C1 segment of cervical spinal cord (tissue), 14 donors: ENCODE measurements at places on chromosomes 12 and 14.

- DNase-seq, result no peak
Measured at GRCh38 chr12:85825746-85826145, 10.5 kb downstream of the RASSF9 start.

GRCh38 chr12:124642105-124642504 lies 74.7 kb upstream of the NCOR2 start:
- no peak for DNase-seq

DNA sequence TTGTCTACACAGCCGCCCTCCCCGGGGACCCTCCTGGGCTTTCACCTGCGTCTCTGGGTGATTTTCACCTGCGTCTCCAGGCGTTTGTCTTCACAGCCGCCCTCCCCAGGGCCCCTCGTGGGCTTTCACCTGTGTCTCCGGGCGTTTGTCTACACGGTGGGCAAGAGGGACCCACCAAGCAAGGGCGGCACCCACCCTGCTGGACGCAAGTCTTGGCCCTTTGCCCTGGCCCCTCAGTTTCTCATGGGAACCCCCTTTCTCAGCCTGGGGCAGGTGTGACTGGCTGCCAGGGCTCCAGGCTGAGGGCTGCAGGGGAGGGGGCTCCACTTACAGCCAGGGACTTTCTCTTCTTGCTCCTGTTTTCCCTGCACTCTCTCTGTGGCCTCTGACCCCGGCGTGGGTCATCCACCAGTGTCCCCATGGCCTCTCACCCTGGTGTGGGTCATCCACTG lies 68.6 kb upstream of the GALNT9 start:
- DNase-seq, result no peak

DNA sequence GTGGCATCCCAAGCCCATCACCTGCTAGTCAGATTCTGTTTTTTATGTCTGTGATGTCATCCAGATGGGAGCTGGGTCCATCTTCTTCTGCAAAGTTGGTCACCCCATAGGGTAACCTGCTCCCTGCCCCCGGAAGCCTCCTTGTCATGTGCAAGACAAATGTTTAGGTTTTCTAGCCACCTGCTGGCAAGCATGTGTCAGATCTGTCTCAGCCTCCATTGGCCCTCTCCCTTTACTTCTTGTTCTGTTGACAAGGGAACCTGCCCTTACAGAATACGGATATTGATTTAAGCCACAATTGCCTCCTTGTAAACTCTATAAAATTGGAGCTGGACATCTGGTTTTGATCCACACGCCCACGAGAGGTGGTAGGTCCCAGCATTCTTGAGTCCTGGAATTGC lies 7.5 kb downstream of the NTF3 start:
- no peak for DNase-seq

DNA sequence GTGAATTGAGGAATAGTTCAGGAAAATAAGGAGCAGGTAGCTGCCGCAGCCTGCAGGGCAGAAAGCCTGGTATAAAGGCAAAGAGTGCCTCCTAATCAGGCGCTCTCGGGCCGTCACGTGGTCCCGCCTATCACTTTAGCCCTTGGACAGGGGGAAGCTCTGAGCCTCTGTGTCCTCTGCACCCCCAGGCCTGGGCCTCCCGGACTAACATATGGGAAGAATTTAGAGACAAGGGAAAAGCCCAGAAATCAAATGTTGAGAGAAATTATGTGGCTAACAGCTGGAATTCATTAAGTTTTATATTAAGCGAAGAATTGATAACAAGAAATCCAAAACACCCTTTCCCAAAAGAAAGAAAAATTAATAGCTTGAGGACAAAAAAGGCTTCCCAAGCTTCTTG lies 417.7 kb downstream of the ATP23 start:
- no peak for DNase-seq

DNA sequence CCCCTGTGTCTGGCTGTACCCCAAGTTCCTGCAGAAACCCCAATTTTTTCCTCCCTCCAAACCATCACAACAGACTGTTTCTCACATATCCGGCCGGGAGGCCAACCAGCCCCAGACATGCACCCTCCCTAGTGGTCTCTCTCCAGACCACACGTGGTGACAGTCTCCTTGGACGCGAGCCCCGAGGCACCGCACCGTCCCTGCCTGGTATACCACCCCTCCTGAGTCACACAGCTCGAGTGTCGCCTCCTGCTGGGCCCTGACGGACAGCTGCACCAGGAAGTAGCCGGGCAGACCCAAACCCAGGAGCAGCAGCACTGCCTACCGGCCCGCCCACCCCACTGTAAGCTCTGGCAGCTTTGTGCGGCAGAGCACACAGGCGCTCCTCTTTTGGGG lies 97.4 kb downstream of the RFLNA start:
- peak; percentile 28 for DNase-seq
